ENCODE measurements at places on chromosomes 3 and 15. TPM values are rescaled to one million over a fixed set of nuclear protein-coding genes. Genes with fewer than 3 reads are reported as not detected.

Gene SNX4
- 22.5 TPM for total RNA-seq

Gene CCR8
- not detected for total RNA-seq

Gene ATP8B4
- total RNA-seq, result 0.18 TPM

Gene RARB
- not detected for total RNA-seq

Gene SHF
- 9.7 TPM for total RNA-seq

Gene ARL8B
- total RNA-seq, result 57.8 TPM

Gene NRG4
- not detected for total RNA-seq

Gene VIPR1
- total RNA-seq, result 122 TPM

Gene NCEH1
- total RNA-seq, result 4.1 TPM

DNA sequence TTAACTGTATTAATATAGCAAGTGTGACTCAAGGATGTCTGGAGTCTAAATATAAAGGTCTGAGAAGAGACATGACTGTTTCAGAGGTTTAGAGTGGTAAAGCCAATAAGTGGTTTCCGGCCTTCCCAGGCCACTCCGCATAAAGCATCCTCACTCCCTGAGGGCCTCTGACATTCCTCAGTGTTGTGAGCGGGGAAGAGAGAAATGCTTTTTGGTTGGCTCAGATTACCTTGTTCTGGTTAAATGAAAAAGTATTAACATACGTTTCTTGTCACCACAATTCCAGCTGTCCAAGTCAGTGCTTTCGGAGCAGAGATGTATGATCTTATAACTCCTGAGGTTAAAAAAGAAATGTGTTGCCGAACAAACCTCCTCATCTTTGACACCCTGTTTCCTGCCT lies 103.8 kb downstream of the RBMS3 start:
- DNase-seq, result no peak

DNA sequence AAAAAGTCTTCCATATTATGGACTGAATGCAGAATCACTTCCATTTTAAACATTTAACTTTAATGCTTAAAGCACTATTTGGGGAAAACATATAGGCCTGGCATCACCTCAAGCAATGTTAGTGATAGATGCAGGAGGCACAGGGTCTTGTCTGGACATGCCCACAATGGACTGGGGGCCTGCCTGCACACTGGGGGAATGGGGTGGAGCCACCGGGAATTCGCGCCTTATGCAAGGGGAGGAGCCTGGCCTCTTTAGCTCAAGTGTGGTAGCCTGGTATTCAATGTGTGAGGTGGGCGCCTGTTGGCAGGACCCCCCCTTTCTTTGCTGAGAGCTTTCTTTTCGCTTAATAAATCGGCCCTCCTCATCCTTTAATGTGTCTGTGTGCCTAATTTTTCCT lies 29.9 kb downstream of the ACKR4 start:
- DNase-seq, result no peak

DNA sequence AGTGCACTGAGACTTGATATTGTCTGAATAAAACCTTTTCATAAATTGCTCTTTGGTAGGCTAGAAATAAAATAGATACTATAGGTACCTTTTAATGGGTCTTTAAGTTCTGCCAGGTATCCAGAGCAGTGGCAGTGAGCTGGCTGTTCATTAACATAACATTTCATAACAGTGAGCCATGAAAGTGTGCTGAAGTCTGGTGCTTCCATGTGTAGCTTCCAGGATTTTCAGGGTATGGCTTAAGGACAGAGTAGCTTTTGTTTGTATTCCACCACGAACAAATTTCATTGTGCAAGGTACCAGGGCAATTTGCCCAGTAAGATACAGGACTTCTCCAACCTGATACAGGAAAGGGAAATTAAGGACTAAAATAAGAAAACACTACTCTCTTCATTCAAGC lies 124.7 kb upstream of the NANOGP8 start:
- no peak for DNase-seq

DNA sequence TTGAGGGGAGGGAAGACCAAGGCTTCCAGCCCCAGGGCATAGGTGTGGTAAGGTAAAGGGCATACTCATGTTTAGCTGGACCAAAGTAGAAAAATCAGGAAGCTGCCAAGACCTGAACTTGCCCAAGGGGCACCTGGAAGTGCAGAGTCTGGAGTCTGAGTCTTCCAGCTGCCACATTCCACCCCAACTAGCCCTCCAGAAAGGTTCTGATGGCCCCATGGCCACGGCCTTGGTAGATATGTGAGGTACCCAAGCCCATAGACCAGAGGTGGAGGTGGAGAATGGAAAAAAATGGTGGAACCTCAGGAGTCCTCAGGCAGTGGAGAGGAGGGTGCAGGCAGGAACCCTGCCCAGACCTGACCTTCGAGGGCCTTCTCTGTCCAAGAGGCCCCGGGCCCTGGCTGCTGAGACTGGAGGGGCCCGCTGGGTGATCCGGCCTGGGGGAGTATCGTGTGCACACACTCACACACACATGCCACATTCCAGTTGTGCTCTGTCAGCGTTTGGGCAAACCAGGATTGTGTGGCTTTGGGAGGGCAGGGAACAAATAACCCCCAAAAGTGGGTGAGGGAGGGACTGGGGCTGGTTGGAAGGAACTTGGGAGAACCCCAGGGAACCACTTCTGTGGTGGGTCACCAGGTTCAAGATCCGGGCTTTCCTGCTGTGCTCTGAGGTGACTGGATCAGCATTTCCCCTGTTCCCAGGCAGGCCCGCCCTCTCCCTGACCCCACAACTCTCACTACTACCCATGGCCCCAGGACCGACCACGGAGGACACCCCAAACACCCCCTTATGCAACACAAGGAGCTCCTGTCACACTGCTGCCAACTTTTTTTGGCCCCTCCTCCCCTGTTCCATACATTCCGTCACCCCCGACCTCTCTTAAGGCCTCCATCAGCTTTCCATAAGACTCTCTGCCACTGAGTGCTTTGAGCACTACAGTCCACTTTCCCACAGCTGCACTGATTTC lies 11.6 kb downstream of the MYL3 start:
- no peak for DNase-seq

- DNase-seq, result no peak
These were observed 102.6 kb downstream of the ALDH1A2 start for GRCh38 chr15:57962887-57963286.

GRCh38 chr3:73114711-73115110 lies 53.3 kb downstream of the EBLN2 start:
- DNase-seq, result no peak

DNA sequence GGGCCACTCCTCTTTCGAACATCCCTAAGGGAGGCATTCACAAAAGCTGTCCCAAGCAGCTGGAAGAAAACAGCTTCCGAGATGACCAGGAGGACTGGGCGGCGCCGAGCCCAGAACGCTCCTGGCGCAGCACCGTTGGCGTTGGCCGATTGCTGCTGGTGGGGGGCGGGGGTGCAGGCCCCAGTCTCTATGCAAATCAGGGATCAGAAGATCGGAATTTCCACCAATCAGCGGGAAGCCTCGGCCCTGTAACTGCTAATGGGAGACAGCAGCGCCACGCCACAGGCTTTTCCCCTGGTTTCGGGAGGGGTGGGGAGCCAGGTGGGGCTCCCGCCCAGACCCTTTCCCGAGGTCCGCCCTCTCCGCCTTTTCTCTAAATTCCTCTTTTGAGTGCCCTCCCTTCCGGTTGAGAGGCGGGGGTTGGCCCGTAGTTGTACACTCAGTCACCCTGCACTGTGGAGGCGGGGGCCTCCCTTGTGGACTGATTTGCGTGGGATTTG lies 27.0 kb downstream of the HMCES start:
- DNase-seq, result no peak

- DNase-seq, result no peak
These were observed 230.0 kb upstream of the LYSMD4 start for GRCh38 chr15:99963096-99963825.

GRCh38 chr15:48352474-48353072 lies 21.3 kb downstream of the DUT start:
- DNase-seq, result peak; percentile 41

GRCh38 chr3:190552969-190553759 lies 39.3 kb downstream of the IL1RAP start:
- no peak for DNase-seq

GRCh38 chr3:39911465-39912309 lies 102.3 kb downstream of the MYRIP start:
- no peak for DNase-seq

DNA sequence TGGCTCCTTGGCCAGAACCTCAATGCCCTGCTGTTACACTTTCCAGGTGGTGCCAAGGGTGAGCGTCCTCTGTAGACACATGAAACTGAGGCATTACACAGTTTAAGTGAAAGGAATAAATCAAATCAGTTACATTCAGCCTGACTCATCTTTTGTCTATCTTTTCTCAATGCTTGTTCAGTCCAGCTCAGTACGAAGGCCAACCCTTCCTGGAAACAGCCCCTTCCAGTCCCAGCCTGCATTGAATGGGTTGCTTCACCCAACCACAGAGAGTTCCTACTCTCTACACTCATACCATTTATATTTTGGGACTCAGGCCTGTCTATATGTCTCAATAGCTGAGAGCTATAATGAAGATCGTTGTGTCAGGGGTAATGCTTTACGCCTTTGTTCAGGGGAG lies 363.6 kb downstream of the RORA start:
- DNase-seq, result no peak

DNA sequence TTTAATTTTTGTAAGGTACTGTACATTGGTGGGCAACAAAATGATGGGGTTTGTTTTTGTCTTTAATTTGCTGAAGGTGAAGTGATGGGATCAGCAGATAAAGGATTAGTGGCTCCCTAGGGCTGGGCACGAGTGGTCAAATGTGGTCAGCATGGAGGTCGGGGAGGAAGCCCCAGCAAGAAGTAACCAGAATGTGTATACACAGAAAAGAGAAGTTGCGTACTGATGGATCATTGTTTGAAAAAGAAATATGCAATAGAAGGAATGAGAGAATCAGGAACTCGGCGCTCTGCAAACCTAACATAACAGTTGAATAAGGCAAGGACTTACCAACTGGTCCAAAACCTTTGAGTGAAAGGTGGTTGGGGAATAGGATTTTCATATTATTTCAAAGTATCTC lies 1.5 kb downstream of the TMOD2 start:
- no peak for DNase-seq

DNA sequence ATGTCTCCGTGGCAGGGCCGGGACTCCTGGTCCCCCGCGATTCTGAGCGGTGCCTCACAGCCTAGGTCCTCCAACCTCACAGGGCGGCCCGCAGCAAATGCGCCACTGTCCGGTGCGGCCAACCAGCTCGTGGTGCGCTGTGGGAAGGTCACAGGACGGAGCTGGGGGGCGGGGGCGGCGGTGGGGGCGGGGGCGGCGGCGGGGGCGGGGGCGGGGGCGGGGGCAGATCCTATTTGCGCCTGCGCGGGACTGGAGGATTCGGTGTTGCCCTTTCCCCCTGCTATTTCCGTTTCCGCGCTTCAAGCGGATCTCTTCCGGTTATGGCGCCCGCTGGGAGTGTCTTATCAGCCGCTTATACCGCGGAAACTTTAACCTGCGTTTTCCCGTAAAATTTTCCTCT lies 106.7 kb upstream of the SNRPN start:
- peak; percentile 4 for DNase-seq

- DNase-seq, result no peak
These were observed 117.9 kb downstream of the CORO2B start for GRCh38 chr15:68696414-68697363.
